Stimulated activated CD8-positive, alpha-beta memory T cell treated with anti-CD3 and anti-CD28 coated beads, Interleukin-4, amount 100 ng/mL, for 1 hour (primary cell): ENCODE measurements at places on chromosomes 4 and X.

GRCh38 chr4:18192901-18193300 is 171.3 kb upstream of the LCORL start:
- DNase-seq, result no peak

GRCh38 chrX:98607739-98608138 is 1724.0 kb downstream of the RPA4 start:
- no peak for DNase-seq

GRCh38 chr4:107473126-107473525 is 246.9 kb downstream of the PAPSS1 start:
- no peak for DNase-seq

DNA sequence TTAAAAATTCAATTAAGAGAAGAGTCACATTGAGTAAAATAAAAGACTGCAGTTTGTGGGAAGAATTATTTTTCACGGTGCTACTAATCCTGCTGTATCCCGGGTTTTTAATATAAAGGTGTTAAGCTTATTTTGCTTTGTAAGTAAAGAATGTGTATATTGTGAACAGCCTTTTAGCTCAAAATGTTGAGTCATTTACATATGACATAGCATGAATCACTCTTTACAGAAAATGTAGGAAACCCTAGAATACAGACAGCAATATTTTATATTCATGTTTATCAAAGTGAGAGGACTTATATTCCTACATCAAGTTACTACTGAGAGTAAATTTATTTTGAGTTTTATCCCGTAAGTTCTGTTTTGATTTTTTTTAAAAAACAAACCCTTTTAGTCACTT is 39.7 kb downstream of the IRS4 start:
- DNase-seq, result no peak

- no peak for DNase-seq
Observed at GRCh38 chr4:623914-624566, 1.3 kb upstream of the PDE6B start.

DNA sequence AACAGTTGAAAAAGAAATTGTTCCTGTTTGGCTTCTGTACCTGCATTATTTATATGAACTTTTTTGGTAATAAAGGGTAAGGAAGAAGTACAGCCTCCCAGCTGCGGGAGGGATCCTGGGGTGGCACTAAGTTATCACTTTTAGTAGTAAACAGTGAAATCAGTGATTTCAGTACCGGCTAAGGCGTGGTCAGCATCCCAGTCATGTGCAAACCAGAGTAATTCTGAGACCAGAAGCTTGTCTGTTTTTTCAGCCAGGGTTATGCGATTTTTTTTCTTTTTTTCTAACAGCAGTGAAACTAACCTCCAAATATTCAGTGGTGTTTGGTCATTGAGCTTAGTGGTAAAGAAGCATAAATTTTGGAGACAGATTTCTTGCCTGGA is 3.3 kb downstream of the EGF start:
- DNase-seq, result no peak

GRCh38 chrX:37060999-37061398 is 52.8 kb downstream of the FAM47C start:
- DNase-seq, result no peak

GRCh38 chr4:52968241-52968640 is 106.1 kb downstream of the RASL11B start:
- no peak for DNase-seq

DNA sequence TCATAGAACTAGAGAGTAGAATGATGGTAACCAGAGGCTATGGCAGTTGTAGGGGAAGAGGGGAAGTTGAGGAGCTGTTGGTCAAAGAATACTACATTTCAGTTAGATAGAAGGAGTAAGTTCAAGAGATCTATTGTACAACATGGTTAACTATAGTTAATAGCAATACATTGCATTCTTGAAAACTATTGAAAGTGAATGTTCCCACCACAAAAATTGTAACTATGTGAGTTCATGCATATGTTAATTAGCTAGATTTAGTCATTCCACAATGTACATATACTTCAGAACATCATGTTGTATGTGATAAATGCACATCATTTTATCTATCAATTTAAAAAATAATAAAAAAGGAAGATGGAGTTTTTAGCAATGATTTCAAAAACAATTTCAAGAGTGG is 125.3 kb upstream of the IL15 start:
- no peak for DNase-seq
